Activated T-helper 1 cell treated with anti-CD3 and anti-CD28 coated beads, Interleukin-12 subunit alpha, Interleukin-12 subunit beta, Interleukin-2, Interleukin-4 antibody, amounts not matched to agents 30 ng/mL and 10 ng/mL and 1 ng/mL, durations not matched to agents 14 hours and 24 hours and 36 hours (primary cell): ENCODE measurements at places on chromosomes 3 and 15.

GRCh38 chr3:38454178-38454883 lies 641 bp downstream of the ACVR2B start:
- peak; percentile 26 for DNase-seq

GRCh38 chr3:72977060-72977808 lies 19.4 kb upstream of the PPP4R2 start:
- DNase-seq: no peak

- no peak for DNase-seq
Observed at GRCh38 chr15:39854161-39854560, 65.9 kb downstream of the GPR176 start.

- no peak for DNase-seq
Observed at GRCh38 chr3:184184546-184185230, 1.3 kb upstream of the ABCF3 start.

GRCh38 chr3:193874512-193874911 lies 261.4 kb upstream of the HES1 start:
- DNase-seq: no peak

DNA sequence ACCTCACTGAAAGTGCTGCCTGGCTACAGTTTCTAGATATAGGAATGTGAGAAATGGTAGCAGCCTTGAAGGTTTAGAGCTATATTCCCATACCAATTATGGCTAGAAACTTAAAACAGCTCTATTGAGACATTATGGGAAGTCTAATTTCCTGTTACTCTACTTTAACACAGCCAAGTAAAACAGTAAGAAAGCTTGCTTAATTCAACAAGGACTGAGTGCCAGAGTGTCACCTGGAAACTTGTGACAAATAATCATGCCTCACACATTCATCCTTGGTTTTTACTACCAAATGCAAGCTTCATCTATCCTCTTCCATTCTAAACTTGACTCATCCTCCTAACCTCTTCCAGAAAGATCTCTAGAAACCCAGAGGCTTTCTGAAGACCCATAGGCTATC lies 41.7 kb downstream of the UBE3A start:
- no peak for DNase-seq

GRCh38 chr15:60313906-60314305 lies 83.9 kb downstream of the ANXA2 start:
- DNase-seq: no peak
